DMS153 (cell line): ENCODE measurements at places on chromosomes 5 and 9.

GRCh38 chr9:38088006-38088925, 19.2 kb upstream of the SHB start:
- no peak for DNase-seq

- no peak for DNase-seq
These were observed 8.3 kb upstream of the YTHDC2 start for GRCh38 chr5:113505181-113505580.

DNA sequence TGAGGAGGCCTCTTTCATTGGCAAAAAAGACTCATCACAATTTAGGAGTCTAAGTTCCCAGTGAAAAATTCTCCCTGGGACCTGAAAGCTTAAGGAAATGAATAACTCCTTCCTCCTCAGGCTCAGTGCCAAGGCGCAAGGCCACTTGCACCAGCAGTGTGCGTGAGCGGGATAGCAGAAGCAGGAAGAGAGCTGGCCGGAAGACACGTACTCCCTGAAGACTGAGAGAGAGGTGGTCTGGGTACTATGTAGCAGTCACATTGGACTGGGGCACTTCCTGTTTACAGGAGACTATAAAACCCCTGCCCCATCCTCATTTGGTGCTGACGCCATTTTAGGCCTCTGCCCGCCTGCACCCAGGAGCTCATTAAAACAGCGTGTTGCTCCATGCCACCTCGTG, 66.3 kb upstream of the IL33 start:
- no peak for DNase-seq

DNA sequence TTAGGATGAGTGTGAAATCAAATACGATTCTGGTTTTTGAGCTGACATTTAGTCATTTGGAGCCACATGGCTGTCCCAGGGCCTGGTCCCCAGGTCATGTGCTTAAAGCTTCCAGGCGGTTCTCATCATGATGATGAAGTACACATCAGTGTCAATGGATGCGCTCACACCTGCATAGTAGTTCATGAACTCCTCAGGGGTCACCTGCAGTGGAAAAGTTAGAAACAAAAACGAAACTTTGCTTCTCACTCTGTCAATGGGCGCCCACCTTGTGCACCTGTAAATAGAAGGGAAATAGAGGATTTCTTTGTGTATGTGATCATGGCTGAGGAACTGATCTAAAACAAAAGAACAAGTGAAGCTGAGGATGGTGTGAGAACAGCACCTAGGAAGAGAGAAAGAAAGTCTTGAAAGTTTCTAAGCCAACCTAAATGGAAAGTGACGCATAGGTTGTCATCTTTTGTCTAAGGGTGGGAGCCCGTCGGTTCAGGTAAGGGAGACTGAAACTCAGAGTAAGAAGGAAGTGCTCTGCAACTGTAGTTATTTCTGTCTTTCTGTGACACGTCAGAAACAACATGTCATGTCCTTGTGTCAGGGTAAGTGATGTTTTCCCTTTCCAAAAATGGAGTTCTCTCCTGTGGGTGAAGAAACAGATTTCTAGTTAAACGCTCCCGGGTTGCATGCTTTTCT, 33.8 kb downstream of the CAPSL start:
- no peak for DNase-seq

GRCh38 chr5:69212022-69212421, 22.6 kb downstream of the CENPH start:
- DNase-seq = no peak

- no peak for DNase-seq
These were observed 75.8 kb downstream of the OXCT1 start for GRCh38 chr5:41794471-41794870.

DNA sequence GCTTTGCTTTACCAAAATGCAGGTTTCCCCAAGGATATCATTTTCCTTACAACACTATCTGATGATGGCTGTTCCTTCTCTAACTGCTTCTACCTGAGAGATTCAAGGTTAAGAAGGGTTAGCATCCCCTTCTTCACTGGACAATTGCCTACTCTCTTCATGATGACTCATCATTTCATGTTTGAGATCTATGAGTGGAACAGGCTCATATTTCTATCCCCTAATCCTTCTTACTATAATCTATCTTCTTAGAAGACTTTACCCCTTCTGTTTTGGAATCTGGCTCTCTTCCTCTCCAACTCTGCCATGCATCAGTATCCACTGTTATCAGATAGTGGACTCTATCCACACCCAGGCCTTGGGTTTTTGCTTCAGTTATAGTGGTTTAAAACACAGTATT, 54.3 kb downstream of the NR3C1 start:
- no peak for DNase-seq

DNA sequence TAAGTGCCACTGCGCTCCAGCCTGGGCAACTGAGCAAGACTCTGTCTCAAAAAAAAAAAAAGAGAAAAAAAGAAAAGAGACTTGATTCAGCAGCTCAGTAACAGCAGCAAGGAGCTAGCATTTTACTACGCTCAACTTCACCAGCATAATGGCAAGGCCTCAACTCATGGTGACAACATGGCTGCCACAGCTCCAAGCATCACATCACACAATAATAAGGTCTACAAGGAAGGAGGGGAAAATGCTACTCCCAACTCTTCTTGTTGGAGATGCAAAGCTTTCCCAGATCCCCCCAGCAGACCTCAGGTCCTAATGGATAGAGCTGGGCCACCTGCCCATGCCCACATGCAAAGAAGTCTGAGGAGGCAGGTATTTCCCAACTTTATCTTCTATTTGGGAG, 86.2 kb upstream of the RAPGEF1 start:
- DNase-seq = no peak

- DNase-seq = no peak
These were observed 753.2 kb upstream of the DMAC1 start for GRCh38 chr9:8552732-8553131.
